ENCODE measurements at places on chromosomes 1 and 21.

DNA sequence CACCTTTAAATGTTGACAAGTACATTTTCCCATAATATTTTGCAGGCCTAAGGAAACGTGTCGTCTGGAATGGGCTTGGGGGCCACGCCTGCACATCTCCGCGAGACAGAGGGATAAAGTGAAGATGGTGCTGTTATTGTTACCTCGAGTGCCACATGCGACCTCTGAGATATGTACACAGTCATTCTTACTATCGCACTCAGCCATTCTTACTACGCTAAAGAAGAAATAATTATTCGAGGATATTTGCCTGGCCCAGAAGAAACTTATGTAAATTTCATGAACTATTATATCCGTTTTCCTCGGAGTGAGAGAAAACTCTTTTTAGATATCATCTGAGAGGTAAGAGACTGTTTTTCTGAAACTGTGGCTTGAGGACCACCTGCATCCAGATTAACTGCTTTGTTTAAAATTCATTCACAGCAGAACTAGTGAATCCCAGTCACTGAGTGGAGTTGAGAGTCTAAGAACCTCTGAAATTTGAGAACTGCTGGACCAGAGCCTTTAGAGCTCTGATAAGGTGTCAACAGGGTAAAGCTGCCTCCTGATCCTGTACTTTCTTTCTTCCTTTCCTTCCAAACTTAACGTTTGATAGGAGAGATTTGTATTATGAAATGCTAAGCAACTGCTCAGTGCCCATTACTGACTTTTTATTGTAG lies 811 bp downstream of the EXO1 start:
- DNase-seq: no peak

- no peak for DNase-seq
Measured at GRCh38 chr1:219582865-219583264, 30.0 kb downstream of the ZC3H11B start.

GRCh38 chr1:243291292-243291691 lies 35.5 kb downstream of the SDCCAG8 start:
- no peak for DNase-seq

DNA sequence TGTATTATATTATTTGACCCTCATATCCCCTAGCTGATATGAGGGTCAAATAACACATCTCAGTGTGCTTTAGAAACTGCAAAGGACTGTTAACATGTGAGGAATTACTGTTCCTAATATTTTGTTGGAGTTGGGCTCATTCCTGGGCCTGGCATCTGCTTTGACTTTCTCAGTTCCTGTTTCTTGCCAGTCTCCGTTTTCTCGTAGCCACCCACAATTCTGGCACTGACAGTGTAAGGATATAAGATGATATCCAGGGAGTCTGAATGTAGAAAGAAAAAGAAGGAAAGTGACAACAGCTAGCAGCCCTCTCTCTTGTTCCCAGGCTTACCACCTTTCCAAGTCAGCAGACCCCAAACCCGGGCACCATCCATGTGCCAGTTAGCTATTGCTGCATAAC lies 54.4 kb upstream of the SCMH1 start:
- no peak for DNase-seq

- DNase-seq: no peak
Measured at GRCh38 chr1:53755874-53756273, 16.9 kb upstream of the GLIS1 start.

DNA sequence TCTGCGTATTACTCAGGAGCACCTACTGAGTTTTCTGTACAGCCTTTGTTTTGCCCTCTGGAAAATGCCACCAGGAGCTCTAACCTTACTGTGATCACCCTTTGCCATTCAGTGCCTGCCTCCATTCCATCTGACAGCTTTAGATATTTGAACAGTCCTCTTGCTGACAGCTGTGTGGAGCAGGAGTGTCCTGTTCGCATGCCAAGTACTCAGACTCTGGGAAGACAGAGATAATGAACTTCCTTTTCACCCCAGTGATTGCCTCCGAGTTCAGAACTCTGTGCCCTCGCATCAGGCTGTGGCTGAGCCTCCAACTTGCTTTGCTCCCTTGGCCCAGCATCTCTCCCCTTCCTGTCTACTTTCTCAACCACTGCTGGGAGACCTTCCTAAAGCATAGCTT lies 74.0 kb downstream of the CACNA1E start:
- no peak for DNase-seq

DNA sequence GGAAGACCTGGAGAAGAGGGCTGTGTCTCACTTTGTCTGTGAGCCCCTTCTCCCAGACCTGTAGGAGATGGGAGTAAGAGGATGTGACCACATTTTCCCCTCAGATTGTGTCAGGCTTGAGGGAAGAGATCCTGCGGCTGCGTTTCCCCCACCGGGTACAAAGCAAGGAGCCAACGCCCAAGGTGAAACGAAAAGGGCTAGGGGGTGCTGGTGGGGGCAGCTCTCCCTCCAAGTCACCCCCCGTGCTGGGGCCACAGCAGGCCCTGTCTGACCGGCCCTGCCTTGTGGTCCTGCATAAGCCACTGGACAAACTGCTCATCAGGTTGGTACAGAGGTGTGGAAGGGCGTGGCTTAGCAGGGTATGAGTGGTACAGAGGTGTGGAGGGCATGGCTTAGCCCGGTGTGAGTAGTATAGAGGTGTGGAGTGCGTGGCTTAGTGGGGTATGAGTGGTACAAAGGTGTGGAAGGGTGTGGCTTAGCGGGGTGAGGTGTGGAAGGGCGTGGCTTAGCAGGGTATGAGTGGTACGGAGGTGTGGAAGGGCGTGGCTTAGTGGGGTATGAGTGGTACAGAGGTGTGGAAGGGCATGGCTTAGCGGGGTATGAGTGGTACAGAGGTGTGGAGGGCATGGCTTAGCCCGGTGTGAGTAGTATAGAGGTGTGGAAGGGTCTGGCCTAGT lies 30.6 kb downstream of the HYI start:
- DNase-seq: no peak

GRCh38 chr1:3626025-3626424 lies 1.2 kb downstream of the TPRG1L start:
- DNase-seq: no peak

- no peak for DNase-seq
Measured at GRCh38 chr21:28738882-28739281, 253.8 kb downstream of the LTN1 start.

DNA sequence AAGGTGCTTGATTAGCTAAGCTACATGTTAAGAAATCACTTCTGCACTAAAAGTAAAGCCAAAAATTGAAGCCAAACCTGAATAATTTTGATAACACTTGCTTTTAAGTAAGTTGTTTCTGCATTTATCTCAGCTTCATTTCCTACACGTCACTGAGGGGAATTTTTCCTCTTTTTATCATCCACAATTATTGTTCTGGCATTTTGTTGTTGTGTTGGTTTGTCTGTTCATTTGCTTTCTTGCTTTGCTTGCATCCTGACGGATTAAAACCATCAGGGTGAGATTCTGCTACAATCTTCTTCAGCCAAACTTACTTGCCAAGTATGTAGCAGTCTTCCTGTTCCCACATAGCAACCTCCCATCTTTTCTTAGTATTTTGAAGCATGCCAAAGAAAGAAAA lies 18.0 kb upstream of the EEIG2 start:
- no peak for DNase-seq

GRCh38 chr1:16151196-16151994 lies 4.5 kb downstream of the EPHA2 start:
- DNase-seq: peak; percentile 42

DNA sequence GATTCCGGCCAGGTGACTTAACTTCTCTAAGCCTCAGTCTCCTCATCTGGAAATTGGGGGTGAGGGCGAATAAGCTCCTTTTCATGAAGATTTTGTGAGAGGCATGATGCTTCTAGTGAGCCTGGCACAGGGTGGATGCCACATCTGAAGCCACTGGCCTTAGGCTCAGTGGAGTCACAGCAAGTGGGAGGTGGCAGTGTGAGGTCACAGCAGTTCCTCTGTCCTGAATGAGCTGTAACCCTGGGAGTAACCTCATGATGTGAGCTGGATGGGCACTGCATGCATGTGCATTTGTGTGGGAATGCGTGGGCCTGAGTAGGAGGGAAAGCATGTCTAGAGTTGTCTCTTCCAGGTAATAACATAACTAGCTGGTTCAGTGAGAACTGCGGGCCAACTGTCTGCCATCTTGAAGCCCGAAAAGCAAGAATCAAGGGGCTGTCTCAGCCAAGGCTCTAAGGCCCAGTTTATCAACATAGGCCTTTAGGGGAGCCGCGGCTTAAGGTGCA lies 27.0 kb upstream of the HTR1D start:
- no peak for DNase-seq

GRCh38 chr1:20358761-20359263 lies 68.1 kb downstream of the VWA5B1 start:
- peak; percentile 78 for DNase-seq

- DNase-seq: no peak
Measured at GRCh38 chr1:115456441-115456961, 118.5 kb upstream of the NGF start.

- no peak for DNase-seq
Measured at GRCh38 chr21:41500931-41501381, 7.0 kb downstream of the TMPRSS2 start.

GRCh38 chr1:8794605-8795004 lies 22.8 kb downstream of the RERE start:
- DNase-seq: no peak

- no peak for DNase-seq
Measured at GRCh38 chr1:29208442-29208841, 22.3 kb downstream of the MECR start.

DNA sequence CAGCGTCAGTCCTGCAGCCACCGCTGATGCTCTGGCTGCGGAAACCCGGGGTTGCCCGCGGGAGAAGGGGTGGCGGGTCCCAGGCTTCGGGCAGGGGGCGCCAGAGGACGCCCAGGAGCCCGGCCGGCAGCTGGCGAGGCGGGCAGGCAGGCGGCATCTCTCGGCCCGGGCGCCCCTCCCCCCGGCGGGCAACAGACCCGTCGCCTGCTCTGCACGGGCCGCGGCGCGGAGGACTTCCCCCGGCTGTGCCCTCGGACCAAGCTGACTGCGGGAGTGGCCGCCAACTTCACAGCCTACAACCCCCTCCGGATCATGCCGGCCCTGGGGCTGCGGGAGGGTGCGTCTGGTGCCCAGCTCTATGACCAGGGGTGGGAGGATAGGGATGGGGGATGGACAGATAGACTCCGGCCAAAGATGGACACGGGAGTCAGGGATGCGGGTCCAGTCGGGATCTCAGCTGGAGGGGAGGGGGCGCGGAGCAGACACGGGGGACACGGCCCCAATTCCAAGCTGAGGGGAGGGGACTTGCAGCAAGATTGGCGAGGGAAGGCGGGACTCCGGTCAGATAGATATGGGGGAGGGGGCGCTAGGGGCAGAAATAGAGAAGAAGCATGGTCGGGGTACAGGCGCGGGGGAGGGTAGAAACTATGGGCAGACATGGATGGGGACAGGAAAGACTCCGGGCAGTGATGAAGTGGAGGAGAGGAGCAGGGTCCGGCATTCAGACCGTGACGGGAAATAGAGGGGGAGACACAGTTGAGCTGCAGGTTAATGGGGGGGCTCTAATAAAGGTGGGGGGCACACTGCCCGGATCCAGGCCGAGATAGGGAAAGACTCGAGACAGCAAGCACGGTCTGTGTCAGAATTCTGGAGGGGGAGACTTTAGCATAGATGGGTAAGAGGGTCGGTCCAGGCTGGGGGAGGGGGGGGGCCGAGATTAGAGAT lies 1.1 kb downstream of the ADGRB2 start:
- DNase-seq: peak; percentile 94

GRCh38 chr21:29176471-29177120 lies 46.2 kb downstream of the MAP3K7CL start:
- no peak for DNase-seq

GRCh38 chr1:224523676-224524075 lies 89.1 kb upstream of the WDR26 start:
- DNase-seq: no peak

GRCh38 chr1:171645553-171646248 lies 6.8 kb downstream of the MYOC start:
- no peak for DNase-seq

GRCh38 chr1:53738205-53739108 lies 507 bp downstream of the GLIS1 start:
- no peak for DNase-seq

- peak; percentile 50 for DNase-seq
Measured at GRCh38 chr1:229940684-229941083, 126.4 kb upstream of the GALNT2 start.

DNA sequence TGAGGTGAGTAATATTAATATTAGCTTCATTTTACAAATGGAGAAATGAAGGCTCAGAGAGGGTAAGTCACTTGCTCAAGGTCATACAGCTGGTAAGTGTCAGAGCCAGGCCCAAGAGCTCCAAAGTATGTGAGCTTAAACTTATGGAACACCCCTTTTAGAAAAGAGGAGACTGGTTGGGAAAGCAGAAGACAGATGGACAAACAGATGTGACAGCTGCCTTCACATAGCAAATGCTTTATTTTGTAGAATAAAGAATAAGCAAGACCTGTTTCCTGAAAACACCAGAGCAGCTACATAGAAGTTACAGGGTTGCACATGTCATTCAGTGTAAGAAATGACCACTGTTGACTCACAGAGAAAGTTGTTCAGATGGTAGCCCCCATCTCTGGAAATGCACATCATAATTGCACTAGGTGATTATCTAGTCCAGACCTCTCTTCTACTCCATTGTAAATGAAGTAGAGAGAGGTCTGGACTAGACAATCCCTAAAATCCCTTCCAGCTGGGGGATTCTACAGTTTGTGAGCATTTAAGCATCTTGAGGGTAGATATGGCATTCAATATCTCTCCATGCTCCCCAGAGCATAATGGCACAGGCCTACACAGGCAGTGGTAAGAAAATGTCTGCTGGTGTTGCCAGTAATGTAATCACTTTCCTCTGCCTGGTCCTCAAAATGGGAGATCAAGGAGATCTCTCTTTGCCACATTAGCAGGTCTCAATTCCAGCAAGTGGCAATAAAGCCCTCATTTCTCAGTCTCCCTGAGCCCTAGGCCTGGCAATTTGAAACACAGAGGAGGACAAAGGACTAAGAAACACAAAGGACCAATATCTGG lies 188.2 kb upstream of the FGGY start:
- DNase-seq: no peak

DNA sequence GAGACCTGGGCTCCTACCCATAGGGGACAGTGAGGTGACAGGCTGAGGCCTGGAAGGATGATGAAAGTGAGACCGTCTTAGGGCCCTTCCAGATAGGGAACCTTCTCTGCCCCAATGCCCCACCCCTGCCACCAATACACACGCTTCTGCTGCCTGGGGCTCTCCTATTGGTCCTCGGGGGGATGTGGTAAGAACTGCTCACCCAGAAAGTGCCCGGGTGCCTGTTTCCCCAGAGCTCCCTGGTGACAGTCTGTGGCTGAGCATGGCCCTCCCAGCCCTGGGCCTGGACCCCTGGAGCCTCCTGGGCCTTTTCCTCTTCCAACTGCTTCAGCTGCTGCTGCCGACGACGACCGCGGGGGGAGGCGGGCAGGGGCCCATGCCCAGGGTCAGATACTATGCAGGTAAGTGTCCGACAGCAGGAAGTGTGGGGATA lies 948 bp downstream of the SEMA4A start:
- DNase-seq: no peak

DNA sequence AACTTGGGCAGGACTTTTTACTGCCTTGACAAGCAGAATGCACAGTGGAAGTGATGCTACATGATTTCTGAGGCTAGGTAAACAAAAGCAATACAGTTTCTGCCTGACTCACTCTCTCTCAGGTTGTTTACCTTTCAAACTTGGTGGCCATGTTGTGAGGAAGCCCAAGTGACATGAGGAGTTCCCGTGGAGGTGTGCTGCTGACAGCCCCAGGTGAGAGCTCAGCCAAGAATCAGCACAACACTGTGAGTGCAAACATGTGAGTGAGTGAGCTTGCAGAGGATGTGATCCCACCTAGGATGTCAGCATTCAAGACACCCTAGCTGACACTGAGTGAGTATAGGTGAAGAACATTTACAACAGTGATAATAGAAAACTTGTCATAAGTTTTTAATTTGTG lies 71.1 kb upstream of the IFNAR2 start:
- no peak for DNase-seq

- DNase-seq: peak; percentile 16
Measured at GRCh38 chr1:234322979-234323378, 50.3 kb upstream of the COA6 start.

Data from urothelium cell line (cell line).